AG10803 (cell line): ENCODE measurements at places on chromosomes 12 and 14.

- DNase-seq, result peak; percentile 5
Measured at GRCh38 chr12:3611860-3612703, 121.1 kb downstream of the PRMT8 start.

- DNase-seq, result no peak
Measured at GRCh38 chr12:72330301-72330700, 58.1 kb downstream of the TRHDE start.

GRCh38 chr12:28239918-28240317 is 49.7 kb downstream of the CCDC91 start:
- no peak for DNase-seq

- no peak for DNase-seq
Measured at GRCh38 chr12:107635139-107635538, 50.5 kb upstream of the PWP1 start.

DNA sequence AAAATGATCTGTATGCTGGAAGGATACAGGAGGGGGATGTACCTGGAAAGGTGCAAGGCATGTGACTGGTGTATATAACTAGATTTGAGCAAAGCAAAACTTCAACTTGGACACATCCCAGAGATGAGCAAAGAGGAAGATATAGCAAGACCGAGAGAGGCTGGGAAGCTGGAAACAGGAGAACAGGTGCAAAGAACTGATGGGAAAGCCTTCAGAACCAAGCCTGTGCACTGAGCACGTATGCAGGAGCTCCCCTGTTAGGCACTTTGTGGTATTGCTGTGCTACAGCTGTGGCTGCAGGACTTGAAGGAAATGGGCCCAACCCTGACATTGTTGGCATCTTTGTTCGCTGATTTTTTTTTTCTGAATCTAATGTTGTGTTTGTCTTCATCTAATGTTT is 120.7 kb upstream of the PWP1 start:
- DNase-seq, result peak; percentile 21

DNA sequence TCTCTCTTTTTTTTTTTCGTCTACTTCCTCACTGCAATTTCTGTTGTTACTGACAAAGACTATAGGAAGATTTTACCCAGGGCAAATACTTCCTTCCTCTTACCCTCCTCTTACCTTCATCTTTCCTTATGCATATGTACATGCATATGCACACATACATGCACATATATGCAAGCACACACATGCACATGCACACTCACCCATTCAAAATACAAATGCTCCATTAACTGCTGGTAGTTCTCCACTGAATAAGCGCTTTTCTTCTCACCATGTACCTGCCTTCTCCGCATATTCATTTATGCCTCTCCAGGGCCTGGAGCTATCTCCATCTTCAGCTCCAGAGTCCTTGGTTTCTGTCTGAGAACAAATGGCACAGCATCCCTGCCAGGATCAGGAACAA is 632 bp downstream of the C12orf54 start:
- no peak for DNase-seq
